M059J (cell line): ENCODE measurements at places on chromosomes 7 and 10. TPM values are rescaled to one million over a fixed set of nuclear protein-coding genes. Genes with fewer than 3 reads are reported as not detected.

The PILRA gene
- 0.54 TPM in 1 of 2 replicates, not detected in the other for total RNA-seq

The REPIN1 gene
- 103 and 155 TPM in 2 replicates for total RNA-seq

The AASS gene
- 2.4 and 4.7 TPM in 2 replicates for total RNA-seq

The CROT gene
- 23.9 and 27.0 TPM in 2 replicates for total RNA-seq

The OR2A5 gene
- total RNA-seq = not detected in 2 replicates

The GPR37 gene
- total RNA-seq = 3.8 and 6.2 TPM in 2 replicates

The NOS3 gene
- total RNA-seq = not detected in 2 replicates

The CDCA7L gene
- total RNA-seq = 37.9 and 57.8 TPM in 2 replicates

The AZGP1 gene
- total RNA-seq = 0.62 TPM in 1 of 2 replicates, not detected in the other

DNA sequence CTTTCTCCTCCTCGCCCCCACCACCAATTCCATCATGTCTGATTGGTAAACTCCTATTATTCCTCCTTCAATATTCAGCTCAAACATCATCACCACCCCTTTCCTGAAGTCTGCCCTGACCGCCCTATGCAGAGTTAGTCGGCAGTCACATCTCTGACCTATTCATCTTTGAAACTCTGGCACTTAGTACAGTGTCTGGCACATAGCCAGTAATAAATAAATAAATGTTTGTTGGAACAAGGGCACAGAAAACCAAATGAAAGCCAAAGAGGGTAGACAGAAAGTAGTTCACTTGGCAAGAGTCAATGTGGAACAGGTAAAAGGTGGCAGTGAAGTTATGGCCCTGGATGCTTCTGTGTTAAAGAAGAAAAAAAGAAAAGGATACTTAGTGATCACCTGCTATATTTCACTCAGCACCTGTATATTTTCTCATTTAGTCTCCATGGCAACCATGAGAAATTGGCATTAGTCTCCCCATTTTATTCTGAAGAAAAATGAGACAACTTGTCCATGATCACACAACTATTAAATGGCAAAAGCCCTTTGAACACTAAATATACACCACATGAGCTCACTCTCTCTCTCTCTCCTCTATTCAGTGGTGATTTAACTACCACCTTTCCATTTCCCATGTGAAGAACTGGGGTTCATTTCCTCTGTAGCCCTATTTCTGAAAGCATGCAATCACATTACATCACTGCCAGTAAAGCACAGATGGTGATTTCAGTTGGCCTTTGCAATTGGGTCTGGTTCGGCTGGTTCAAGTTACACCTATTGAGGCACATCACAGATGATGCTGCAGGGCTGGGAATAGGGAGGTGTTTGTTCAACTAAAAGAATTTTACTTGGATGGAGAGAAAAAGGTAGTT, 25.3 kb downstream of the CHCHD3 start:
- DNase-seq = no peak

- peak; percentile 77 for DNase-seq
Measured at GRCh38 chr7:42272793-42273665, 36.0 kb upstream of the GLI3 start.

GRCh38 chr7:131370523-131370968, 42.9 kb downstream of the MKLN1 start:
- DNase-seq = peak; percentile 84

DNA sequence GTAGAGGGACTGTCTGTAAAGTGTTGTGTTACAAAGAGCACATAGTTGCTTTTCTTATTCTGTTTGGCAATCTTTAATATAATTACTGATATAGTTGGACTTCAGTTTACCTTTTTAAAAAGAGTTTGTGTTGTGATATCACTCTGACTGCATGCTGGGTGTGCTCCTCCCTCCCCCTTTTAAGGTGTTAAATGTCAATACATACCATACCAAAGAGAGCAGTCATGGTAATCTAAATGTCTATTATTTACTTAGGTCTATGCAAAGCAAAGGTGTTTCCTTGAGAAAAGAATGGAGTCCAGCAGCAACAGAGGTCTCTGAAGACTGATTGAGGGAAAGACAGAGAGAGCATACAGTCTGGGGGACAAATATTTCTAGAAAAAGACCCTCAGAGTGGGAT, 275.1 kb upstream of the NRP1 start:
- DNase-seq = no peak

DNA sequence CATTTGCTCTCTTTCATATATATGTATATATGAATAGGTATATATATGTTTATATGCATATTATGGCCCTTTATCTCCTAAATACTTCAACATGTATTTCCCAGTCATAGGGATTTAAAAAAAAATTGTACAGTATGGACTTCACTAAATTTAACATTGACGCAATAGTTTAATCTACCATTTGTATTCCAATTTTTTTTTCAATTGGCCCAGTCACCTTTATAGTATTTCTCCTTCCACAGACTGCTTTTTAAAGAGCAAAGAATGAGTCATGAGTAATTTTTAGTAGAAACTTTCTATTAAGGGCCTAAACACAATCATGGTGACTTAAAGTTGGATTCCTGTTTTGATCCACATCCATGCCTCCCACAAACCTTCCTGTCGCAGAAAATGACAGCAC, 20.5 kb downstream of the CCSER2 start:
- DNase-seq = peak; percentile 81

DNA sequence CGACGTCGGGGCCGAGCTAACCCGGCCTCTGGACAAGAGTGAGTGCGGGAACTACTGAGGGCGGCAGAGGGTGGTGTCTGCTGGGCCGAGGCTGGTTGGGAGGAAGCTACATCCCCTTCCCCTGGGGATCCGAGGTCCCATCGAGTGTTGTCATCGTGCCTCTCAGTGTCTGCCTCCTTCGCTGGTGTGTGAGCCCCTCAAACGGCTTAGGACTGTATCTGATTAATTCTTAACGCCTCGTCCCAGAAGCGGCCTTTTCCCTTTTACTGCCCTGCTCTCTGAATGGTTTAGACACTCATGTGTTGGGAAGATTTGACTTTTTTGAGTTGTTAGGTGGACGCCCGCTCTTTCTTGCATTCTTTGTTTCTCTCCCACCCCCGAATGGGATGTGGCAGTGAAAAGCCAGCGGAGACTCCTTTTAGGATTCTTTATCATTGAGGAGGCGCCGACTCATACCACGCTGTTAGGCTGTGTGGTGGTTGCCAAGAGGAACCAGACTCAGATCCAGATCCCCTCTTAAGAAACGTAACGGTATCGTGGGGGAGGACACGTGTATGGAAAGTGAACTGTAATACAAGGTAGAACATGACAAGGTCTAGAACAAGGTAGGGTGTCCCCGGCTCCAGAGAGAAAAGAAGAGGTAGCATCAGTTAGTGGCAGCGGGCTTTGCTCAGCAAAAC, 631 bp downstream of the SUPV3L1 start:
- peak; percentile 39 for DNase-seq

DNA sequence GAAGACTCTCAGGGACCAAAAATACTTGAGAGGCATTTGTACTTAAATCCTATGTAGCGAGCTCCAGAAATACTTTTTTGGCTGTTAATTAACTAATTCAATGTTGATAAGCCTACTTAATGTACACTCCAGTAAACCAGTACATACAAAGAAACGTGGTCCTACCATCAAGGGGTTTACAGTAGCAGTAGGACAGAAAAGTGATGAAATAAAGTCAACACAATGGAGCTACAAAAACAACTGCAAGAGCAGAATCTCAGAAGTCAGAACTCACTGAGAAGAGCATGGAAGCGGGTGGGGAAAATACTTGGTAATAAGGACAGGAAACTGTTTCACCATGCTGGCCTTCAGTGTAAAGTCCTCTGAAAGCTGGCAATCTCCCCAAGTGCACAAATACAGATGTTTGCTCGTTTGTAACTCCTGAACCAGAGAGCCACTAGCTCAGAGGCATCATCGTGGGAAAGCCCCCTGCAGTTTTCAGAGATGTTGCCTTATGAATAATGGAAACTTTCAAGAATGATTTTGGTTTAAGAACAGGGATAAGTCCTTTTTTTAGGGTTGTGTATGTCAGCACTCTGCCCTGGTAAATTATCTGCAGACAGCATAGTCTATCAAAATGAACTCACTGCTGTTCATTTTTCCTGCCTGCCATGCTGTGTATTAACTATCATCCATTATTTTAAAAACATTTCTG, 233.2 kb downstream of the SORCS1 start:
- no peak for DNase-seq

- no peak for DNase-seq
Measured at GRCh38 chr7:107837145-107837512, 34.1 kb upstream of the SLC26A3 start.

DNA sequence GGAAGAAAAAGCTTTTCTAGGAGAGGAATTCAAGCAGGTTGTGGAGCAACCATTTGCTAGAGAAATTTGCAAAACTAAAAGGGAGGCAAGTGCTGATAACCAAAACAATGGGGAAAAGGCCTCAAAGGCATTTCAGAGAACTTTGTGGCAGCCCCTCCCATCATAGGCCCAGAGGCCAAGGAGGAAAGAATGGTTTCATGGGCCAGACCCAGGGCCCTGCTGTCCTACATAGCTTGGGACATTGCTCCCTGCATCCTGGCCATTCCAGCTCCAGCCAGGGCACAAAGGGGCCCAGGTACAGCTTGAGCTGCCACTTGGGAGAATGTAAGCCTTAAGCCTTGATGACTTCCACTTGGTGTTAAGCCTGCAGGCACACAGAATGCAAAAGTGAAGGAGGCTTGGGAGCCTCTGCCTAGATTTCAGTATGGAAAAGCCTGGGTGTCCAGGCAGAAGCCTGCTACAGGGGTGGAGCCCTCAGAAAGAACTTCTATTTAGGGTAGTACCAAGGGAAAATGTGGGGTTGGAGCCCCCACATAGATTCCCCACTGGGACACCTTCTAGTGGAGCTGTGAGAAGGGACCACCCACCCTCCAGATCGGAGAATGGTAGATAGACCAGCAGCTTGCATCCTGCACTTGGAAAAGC, 91.2 kb downstream of the RALA start:
- no peak for DNase-seq

- DNase-seq = no peak
Measured at GRCh38 chr7:127655720-127656119, 3.7 kb downstream of the SND1 start.

- DNase-seq = no peak
Measured at GRCh38 chr10:30160271-30160982, 101.0 kb upstream of the JCAD start.

- DNase-seq = peak; percentile 99
Measured at GRCh38 chr7:28037220-28038010, 143.2 kb downstream of the JAZF1 start.

DNA sequence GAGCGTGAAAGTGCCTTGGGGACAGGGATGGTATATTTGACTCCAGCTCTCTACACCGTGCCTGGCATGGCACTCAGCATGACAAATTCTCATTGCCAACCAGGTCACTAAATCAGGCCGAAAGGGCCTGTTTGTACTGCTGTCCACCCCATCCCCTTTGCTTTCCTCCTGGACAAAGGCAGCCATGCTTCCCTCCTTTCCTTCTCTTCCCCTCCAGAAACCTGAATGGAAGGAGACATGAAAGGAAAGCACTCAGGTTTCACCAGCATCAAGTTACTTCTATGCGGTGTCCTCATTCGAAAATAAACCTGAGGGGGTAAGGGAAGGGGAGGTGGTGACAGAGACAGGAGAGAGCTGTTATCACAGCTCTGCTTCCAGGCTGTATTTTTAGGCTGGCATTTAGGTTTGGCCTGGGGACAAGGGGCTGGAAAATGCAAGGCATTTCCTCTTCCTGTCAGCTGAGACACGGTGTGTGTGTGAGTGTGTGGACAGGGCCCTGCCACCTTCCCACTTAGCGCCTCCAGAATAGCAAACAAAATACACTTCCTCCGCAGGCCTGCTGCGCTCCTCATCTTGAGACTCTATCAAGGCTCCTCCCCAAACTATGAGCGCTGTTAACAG, 79.9 kb upstream of the COL13A1 start:
- peak; percentile 74 for DNase-seq

GRCh38 chr10:29636178-29636577, 1.4 kb upstream of the SVIL start:
- peak; percentile 80 for DNase-seq

DNA sequence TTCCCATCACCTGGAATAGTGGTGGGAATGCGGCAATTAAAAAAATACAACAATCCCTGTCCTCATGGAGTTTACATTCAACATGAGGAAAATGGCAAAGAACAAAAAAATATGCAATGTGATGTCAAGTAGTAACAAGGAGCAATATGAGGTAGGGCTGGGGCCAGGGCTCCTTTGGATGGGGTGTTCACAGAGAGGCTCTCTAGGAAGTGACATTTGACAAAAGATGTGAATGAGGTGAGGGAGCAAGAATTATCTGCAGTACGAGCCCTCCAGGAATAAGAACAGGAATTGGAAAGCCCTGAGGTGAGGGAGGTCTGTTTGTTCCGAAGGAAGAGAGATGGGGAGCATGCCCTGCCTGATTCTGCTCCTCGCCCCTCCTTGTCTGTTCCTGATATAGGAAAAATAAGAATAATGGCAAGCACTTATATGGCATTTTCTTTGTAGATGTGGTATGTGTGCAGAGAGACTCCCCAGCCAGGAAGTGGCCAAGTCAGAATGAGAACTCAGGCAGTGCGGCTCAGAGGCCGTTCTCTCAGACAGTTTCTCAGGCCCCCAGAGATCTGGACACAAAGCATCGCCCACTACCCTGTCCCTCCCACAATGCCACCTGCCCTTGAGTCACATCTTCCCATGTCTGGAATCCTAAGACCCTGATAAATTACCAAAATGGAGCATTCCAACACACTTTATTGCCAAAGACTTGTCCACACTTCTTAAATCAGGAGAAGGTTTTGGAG, 105.6 kb downstream of the APBB1IP start:
- DNase-seq = no peak

GRCh38 chr10:75294518-75294865, 58.7 kb upstream of the COMTD1 start:
- DNase-seq = peak; percentile 71

DNA sequence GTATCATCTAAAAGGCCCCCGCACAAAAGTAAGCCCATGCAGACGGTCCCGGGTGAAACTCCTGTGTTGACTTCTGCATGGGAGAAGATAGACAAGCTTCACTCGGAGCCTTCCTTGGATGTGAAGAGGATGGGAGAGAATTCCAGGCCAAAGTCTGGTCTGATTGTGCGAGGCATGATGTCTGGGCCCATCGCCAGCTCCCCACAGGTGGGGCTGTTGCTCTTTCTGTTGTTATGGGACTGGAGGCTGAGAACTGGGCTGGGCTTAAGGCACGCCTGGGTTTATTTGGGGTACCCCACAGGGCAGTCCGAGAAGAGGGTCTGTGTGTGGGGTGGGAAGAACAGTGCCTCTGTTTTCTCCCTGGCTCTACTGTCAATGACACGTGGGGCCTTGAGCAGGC, 14.6 kb downstream of the MINDY4 start:
- no peak for DNase-seq

GRCh38 chr7:2616387-2617324, 15.1 kb upstream of the TTYH3 start:
- no peak for DNase-seq

- peak; percentile 64 for DNase-seq
Measured at GRCh38 chr10:92640107-92640506, 47.2 kb downstream of the KIF11 start.

DNA sequence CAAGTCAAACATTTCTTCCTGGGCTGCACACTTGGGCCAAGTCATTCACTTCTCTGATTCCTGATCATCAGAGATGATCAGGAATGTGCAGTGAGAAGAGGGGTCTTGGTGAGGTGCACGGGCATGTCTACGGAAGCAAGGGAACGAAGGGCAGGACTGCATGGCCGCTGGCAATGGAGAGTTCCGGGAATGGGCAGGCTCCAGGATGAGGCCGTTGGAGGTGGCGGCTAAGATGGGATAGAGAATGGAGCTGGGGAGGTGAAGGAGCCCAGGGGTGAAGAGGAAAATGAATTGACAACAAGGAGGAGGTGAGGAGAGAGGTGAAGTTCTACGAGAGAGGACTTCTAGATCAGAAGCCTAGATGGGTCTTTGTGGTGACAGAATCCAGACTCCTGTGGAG, 260.0 kb downstream of the GRID1 start:
- no peak for DNase-seq
